ENCODE measurements at places on chromosomes 5 and 9.

DNA sequence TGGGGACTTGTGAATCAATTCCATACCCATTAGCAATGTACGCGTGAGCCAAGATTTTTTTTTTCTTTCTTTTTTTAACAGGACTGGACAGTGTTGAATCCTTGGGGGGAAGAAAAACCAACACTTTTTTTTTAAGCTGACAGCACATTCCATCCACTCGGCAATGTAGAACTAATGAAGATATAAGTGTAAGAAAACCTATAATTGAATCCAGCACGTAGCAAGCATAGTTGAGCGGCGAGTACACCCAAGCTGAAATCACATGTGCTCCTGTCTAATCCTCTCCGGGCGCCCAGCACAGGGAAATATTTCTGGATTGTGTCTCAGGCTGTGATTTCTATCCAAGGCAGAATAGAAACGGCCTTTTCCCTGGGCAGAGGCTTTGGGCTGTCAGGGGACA is 118.2 kb downstream of the BOD1 start:
- no peak for DNase-seq

DNA sequence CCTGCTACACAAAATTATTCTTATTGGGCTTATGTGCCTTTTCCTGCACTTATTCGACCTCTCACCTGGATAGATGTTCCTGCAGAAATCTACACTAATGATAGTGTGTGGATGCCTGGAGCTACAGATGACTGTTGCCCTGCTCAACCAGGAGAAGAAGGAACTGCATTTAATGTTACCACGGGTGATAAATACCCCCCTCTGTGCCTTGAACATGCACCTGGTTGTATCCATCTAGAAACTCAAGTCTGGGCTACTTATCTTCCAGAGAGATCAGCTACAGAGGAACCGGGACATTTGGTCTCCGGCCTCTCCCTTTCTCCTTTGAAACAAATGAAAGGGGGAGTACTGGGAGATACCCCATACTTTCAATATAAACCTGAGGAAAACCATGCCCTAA is 54.5 kb downstream of the SH3PXD2B start:
- DNase-seq = no peak

DNA sequence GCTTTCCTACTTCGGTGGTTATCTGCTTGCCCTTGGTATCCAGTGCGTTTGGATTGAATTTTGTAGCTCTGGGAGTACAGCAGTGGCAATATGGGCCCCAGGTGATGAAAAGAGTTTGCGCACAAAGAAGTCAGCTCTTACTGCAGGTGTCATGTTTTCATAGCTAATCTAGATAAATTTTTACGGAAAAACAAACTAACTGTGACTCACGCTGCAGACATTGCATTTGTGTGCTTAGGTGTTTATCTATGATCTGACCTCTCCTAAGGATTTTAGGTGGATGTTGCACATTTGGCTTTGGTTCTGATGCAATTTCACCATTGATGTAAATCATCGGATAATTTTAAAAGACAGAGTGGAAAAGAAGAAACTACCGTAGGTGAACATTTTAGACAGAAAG is 92.1 kb downstream of the VCAN start:
- no peak for DNase-seq

DNA sequence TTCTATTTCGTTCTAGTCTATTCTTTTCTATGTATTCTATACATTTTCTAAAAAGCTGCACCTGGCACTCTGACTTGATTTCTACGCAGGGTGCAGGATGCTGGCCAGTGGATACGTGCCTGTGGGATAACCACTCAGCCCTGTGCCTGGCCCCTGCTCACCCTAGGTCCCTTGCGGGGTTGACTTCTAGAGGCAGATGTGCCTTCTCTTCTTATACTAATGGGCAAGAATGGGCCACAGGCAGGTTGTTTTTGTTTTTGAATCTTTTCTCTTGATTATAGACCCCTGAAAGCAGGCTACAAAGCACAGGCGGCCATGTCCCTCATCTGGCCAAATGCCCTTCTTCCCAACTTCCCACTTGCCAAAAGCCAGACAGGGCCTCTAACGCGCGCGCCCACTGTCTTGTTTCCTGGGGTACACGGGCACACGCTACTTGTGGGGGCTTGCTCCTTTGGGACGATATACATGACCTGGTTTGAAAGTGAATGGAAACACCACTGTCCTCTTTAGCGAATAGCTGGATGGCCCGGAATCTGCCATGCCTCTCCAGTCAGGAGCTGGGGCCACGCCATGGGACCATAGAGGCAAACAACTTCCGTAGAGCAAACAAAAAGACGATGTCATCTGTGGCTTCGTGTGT is 162.7 kb upstream of the IRX2 start:
- DNase-seq = no peak

Measured in NCI-H1092 (cell line).